ENCODE measurements at places on chromosomes 2 and 18.
A peak's percentile ranks its signal among the peaks of the same experiment; 100 is the strongest.

DNA sequence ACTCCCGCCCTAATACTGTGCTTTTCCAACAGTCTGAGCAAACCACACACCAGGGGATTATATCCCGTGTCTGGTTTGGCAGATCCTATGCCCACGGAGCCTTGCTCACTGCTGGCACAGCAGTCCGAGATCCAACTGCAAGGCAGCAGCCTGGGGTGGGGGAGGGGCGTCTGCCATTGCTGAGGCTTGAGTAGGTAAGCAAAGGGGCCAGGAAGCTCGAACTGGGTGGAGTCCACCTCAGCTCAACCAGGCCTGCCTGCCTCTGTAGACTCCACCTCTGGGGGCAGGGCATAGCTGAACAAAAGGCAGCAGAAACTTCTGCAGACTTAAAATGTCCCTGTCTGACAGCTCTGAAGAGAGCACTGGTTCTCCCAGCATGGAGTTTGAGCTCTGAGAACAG, 44.2 kb downstream of the LNPK start:
- DNase-seq, result no peak

- DNase-seq, result no peak
Measured at GRCh38 chr2:63788071-63788470, 53.6 kb upstream of the UGP2 start.

DNA sequence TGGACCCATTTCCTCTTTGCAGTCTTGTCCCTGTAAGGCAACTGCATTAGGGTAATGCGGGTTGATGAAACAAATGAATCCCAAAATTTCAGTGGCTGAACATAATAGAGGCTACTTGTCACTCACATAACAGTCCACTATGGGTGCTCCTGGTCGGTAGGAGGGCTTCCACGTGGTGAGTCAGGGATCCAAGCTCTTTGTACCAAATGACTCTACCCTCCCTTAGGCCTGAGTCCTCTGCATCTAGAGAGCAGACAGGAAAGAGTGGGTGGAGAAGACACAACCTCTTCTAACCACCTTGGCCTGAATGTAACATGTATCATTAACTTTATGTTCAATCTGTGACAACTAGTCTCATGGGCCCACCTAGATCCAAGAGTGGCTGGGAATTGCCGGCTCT, 86.2 kb upstream of the HAAO start:
- DNase-seq, result no peak

DNA sequence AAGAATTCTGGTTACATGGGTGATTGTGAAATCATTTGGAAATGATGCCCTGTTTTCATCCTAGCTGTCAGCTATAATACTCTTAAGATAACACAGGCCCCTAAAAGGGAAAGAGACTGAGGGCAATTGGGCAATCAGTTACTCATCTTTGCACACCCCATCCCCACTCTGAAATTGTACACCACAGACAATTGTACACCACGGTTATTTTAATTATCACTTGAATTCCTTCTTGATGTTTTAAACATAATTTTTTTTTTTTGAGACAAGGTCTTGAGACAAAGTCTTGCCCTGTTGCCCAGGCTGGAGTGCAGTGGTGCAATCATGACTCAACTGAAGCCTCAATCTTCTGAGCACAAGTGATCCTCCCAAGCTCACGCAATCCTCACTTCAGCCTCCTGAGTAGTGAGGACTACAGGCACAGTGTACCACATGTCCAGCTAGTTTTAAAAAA, 862.4 kb upstream of the ACVR2A start:
- DNase-seq, result no peak

GRCh38 chr2:195479407-195479806, 177.6 kb upstream of the SLC39A10 start:
- no peak for DNase-seq

- no peak for DNase-seq
Measured at GRCh38 chr2:70931376-70932000, 4.2 kb upstream of the ATP6V1B1 start.

- no peak for DNase-seq
Measured at GRCh38 chr2:207291625-207292252, 126.0 kb upstream of the KLF7 start.

- DNase-seq, result no peak
Measured at GRCh38 chr2:24461685-24462084, 29.4 kb upstream of the NCOA1 start.

- no peak for DNase-seq
Measured at GRCh38 chr2:238290091-238290509, 1.7 kb upstream of the PER2 start.

GRCh38 chr2:222398446-222398885, 25.9 kb upstream of the SGPP2 start:
- DNase-seq, result no peak

- DNase-seq, result no peak
Measured at GRCh38 chr2:55961318-55961911, 37.8 kb upstream of the EFEMP1 start.

DNA sequence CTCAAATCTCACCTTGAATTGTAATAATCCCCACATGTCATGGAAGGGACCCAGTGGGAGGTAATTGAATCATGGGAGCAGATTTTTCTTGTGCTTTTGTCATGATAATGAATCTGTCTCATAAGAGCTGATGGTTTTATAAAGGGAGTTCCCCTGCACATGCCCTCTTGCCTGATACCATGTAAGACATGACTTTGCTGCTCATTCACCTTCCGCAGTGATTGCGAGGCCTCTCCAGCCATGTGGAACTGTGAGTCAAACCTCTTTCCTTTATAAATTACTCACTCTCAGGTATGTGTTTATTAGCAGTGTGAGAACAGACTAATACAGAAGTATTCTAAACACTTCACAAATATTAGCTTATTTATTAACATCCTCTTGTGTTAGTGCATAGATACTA, 516.7 kb downstream of the LRRTM4 start:
- DNase-seq, result no peak

- DNase-seq, result no peak
Measured at GRCh38 chr18:3248658-3249359, 1.2 kb downstream of the MYL12A start.

GRCh38 chr2:138177693-138178092, 213.4 kb downstream of the HNMT start:
- DNase-seq, result no peak

- no peak for DNase-seq
Measured at GRCh38 chr2:6915399-6915798, 1.8 kb upstream of the RNF144A start.

GRCh38 chr2:64359892-64360657, 93.9 kb upstream of the LGALSL start:
- peak; percentile 79 for DNase-seq

DNA sequence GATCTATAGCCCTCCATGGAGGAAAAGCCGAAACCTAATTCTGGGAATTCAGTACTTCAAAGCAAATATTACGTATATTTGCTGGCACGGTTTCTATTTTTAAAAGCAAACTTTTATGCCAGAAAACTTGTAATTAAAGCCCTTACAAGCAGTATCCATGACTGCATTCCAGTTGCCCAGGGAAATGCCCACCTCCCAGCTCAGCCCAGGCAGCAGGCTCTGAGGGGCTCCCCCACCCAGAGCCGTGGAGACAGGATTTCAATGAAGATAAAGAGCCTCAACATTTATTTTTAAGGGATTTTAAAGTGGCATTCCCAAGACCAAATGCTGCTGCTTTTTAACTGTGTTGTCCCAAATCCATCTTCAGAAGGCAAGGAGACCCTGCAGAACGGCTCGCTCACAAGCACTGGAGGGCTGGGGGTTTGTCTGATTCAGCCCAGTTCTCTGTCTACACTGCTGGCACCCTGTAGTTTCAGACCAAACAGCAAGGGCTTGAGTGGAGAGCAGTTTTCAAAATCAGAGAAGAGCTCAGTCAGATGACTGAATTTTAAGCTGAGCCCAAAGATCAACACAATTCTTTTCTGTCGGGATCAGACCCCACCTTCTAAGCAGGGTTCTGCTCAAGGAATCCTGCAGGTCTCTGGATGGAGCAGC, 105.1 kb downstream of the KCNF1 start:
- DNase-seq, result no peak

DNA sequence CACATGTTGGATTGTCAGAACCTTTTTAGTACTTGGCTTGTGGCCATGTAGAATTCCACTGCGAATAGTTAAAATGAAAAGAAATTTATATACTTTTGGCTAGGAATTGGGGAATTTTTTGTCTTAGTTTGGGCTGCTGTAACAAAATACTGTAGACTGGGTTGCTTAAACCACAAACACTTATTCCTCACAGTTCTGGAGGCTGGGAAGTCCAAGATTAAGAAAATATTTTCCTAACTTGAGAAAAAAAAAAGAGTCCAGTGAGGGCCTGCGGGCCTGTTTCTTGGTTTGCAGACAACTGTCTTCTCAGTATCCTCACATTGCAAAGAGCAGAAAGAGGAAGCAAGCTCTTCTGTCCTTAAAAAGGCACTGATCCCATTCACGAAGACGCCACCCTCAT, 81.9 kb downstream of the CD226 start:
- no peak for DNase-seq

Measured in retinal pigment epithelial cell (primary cell).